Pulmonary artery endothelial cell (primary cell): ENCODE measurements at places on chromosomes 6 and 20. TPM values are rescaled to one million over a fixed set of nuclear protein-coding genes. Genes with fewer than 3 reads are reported as not detected.

- DNase-seq = no peak
These were observed 43.4 kb downstream of the TIAM2 start for GRCh38 chr6:155038527-155038926.

The COL10A1 gene
- not detected in 2 replicates for total RNA-seq

DNA sequence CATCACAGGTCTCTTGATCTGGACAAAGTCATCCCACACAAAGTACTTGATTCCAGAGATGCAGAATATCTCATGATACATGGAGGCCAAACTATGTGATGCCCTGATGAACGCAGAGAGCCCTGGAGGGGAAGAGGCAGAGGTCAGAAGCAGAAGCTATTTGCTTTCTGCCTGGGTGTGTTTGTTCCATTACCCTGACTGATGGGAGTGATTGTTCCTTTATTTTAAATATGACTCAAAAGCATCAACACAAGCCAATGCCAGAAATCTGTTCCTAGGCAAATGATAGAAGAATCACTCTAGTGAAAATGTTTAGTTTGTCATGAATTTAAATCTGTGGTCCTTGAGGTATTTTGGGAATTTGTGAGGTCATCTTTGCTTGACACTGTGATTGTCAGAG is 54.7 kb upstream of the GGTLC1 start:
- DNase-seq = no peak

The OR2H1 gene
- not detected in 2 replicates for total RNA-seq

GRCh38 chr6:101296169-101296960 is 97.1 kb upstream of the GRIK2 start:
- DNase-seq = no peak

The VSX1 gene
- not detected in 2 replicates for total RNA-seq

DNA sequence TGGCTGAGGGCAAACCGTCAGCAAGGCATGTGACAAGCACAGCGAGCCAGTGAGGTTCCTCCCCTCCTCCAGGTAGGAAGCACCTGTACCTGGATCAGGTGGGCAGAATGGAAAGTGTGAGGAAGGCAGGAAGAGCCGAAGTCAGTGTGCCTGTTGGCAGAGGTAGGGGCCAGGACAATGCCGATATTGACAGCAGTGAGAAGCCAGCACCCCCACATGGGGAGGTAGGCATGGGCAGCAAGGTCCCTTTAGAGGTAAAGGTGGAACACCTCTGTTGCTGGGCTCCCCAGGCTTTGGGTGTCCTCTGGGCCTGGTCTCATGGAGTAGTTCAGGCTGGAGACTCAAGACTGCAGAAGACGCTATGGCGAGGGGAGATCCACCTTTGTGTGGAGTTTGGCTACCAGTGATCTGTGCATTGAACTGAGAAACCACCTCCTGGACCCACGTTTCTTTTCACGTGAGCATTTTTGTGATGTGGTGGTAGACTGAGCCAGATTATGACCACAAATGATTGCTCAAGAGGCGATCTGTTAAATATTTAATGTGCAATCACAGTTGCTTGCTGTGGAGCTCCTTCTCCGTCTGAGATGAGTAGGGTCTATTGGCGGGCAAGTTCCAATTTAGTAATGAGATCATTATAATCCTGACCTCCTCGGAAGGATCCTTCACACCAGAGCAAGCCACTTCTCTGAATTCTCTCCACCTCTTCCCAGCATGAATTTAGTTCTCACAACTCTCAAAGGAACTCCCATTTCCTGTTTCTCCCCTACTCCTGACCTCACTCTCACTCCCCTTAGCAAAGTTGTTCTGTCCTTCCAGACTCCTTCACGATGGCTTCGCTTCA is 174.8 kb downstream of the CDH26 start:
- DNase-seq = no peak

The LINC00237 gene
- total RNA-seq = not detected in 2 replicates

DNA sequence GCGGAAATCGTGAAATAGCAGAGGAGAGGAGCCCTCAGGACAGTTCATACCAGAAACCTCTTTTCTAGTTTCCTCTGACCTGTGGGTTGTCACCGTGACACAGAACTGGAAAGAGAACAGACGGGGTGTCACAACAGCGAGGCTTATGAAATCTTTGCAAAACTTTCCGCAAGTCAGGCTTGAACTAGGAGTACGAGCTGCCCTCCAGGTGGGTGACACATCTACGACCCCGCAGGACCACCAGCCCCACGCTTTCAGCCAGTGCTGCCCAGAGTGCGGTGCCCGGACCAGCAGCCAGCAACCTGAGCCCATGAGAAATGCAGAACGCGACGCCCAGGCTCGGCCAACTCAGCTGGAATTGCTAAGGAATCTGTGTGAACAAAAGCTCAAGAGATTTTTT is 30.8 kb downstream of the WRNIP1 start:
- DNase-seq = no peak

DNA sequence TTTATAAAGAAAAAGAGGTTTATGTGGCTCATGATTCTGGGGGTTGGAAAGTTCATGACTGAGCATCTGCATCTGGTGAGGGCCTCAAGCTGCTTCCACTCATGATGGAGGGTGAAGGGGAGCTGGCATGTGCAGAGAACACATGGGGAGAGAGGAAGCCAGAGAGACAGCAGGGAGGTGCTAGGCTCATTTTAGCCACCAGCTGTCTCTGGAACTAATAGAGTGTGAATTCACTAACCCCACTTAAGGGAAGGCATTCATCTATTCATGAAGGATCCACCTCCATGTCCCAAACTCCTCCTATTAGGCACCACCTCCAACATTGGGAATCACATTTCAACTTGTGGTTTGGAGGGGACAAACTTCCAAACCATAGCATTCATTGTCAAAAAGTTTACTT is 137.3 kb upstream of the PMEPA1 start:
- DNase-seq = no peak

The GTSF1L gene
- not detected in 2 replicates for total RNA-seq

DNA sequence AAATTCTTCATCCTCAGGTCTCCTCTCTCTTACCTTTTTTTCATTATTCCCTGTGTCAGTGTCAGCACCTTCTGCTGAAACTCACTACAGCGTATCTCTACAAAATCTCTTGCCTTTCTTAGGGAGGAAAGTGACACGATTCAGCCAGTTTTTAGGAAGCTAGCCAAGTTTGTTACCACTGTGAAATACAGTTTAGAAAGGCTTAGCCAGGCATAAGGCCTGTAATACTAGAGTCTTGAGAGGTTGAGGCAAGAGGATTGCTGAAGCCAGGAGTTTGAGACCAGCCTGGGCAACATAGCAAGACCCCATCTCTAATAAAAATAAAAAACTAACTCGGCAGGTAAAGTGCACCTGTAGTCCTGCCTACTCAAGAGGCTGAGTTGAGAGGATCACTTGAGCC is 16.7 kb downstream of the TAB2 start:
- DNase-seq = peak; percentile 37

DNA sequence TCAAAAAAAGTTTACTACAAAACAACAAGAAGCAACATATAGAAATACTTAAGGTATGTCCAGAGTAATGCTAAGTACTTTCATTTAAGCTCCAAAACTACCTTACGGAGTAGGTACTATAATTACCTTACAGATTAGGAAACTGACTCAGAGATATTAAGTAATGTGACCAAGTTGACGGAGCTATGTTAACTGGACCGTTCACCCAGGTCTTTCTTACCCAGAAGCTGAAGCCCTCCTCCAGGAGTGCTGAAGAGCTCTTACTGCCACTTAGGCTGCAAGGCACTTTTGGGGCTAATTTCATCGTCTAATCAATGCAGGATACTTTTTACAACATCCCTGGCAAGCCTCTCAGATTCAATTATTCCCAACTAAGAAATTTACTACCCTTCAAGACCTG is 123.7 kb downstream of the CHD6 start:
- DNase-seq = no peak
